WERI-Rb-1 (cell line): ENCODE measurements at places on chromosomes 3 and 15.

GRCh38 chr15:41564286-41564959, 5.4 kb downstream of the TYRO3 start:
- peak; percentile 82 for DNase-seq

DNA sequence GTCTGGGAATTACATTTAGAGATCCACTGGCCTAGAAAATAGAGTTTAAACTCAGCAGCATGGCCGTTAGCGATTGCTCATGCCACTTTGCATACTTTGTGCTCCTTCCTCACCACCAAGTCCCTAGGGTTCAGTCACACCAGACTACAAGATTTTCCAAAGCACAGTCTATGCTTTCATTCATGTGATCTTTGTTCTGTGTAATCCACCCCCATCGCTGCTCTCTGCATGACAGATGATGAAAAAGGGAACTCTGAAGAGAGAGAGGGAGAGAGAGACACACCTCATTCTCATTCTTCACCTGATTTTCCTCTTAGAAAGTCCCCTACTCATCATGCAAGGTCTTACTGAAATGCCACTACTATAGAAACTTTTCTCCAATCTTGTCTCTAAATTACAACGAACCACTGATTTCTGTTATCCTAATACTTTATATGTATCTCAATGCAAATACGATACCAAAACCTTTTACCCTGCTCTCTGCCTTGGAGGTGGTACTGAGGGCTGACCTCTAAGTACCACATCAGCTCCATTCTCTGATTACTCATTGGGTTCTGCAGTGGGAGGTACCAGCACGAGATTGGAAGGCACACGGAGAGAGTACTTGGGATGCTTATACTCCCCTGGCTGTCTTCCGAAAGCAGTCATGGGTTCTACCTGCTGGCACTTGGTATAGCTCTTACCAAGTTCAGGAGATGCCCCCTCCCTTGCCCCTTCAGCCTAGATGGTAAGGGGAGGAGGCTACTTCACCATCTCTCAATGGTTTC, 1.1 kb upstream of the PARP15 start:
- DNase-seq: no peak

- DNase-seq: no peak
Measured at GRCh38 chr15:83918011-83918410, 264.1 kb downstream of the ADAMTSL3 start.

DNA sequence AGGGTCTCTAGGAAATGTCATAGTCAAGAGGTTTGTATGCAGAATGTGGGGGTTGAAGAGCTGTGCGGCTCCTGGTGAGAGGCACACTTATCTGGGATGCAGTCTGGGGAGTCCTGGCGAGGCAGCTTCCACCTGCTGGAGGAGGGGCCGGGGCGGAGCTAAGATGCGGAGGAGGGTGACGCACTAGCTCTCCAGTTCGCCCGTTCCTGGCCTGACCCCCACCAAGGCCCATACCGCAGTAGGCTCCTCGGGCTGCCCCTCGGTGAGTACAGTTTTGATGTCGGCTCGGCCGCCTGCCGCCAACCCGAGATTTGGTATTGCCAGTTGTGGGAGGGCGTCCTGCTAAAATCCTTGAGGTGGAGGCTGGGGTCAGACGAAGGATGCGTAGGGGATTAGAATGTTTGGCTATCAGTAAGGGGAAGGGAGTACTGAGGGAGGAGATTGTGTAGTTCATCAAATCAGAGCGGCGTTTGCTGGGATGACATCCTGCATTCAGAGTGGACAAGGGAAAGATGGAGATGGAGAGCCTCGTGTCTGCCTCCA, at the start of gene SCG5:
TSS of gene SCG5 (plus strand) at position 194 of the 543 bp plus-strand sequence. CDS start 1,883 bp downstream, outside the sequence.
- DNase-seq: no peak

DNA sequence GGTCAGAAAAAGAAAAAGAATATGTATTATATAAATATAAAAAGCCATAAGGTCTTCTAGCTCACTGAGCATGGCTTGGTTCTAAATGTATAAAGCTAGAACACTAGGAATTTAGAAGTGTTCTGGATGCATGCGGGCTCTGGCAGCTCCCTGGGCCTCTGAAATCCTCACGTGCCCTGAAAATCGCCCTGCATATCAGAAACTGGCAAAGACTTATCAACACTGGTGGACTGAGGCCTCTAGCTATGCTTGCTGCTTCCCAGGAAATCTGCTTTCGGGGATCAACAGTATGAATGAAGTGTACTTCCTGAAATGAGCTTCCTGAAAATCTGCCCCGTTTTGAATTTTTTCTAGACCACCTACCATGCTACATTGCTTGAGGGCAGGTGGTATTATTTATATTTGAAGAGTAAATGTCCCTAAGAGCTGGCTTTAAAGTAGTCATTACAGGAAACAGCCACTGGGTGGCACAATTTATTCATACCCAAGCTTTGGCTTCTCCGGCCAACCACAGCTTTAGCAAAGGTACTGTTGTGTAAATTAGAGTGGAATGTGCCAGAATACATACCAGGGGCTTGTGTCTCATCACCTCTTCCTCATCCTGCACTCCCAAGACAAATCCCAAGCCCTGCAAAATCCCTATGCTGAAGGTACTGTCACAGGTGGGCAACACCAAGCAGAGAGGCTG, 17.7 kb downstream of the CRTAP start:
- peak; percentile 46 for DNase-seq

GRCh38 chr3:67995206-67995605, 340.8 kb upstream of the SUCLG2 start:
- no peak for DNase-seq

DNA sequence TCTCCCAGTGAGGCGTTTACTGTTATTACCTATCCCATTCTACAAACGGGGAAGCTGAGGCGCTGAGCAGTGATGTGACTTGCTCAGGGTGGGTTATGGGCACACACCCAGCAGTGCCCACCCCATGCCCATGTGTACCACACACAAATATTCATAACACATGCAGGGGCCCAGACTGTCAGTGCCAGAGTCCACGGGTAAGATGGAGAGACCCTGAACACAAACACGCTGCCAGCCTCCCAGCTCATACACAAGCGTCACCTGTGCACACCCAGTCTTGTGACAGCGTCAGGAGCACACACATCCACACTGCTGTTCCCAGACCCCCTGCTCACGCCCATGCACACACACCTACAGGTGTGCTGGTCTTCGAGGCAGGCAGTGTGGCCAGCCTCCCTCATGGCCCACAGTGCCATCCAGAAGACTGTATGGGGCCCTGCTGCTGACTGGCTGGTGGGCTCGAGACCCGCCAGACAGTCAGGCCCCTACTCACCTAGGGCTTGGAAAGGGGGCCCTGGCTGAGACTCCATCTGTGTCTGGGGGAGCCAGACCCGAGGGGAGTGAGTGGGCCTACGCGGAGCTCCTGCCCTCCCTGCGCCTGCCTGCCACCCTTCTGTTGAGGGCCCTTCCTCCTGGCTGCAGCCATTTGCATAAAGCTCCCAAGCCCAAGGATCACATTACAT, 39.4 kb downstream of the DNAJB8 start:
- DNase-seq: no peak

DNA sequence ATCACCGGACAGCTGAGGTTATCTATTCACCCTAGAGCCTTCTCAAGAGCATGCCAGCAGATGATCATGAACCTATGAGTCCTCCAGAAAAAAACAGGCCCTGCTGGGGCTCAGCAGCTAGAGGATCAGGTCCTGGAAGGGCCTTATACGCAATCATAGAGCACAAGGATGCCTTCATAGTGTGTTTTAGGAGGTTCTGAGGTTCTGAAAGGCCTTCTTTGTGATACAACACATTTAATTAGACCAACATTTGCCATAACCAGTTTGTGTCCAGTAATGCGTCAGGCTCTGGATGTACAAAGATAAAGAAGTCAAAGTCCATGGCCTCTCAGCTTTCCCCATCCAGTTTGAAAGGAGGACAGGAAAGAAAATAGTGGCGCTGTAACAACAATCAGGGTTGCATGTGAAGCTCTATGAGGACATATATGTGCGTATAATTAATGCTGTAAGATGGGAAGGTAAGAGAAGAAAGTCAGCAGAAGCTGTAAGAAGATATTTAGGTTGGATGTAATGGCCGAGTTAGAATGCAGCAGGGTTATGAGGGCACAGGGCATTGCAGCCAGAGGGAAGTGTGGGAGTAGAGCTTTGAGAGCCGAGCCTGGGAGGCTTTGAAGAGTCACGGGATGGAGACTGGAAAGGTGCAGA, 302.6 kb upstream of the TBL1XR1 start:
- no peak for DNase-seq

DNA sequence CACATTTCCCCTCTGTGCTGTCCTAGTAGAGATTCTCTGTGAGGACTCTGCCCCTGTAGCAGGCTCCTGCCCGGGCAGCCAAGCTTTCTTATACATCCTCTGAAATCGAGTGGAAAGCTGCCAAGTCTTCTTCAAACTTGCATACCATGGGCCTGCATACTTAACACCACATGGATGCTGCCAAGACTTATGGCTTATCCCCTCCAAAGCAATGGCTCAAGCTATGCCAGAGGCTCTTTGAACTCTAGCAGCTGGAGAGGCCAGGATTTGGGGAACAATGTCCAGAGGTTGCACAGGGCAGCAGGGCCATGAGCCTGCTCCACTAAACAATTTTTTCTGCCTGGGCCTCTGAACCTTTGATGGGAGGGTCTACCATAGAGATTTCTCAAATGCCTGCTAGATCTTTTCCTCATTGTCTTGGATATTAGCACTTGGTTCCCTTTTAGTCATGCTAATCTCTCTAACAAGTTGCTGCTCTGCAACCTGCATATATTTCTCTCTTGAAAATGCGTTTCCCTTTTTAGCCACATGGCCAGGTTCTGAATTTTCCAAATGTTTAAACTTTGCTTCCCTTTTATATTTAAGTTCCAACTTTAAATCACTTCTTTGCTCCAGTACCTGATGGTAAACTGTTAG, 6.1 kb upstream of the PLSCR4 start:
- no peak for DNase-seq

- DNase-seq: peak; percentile 60
Measured at GRCh38 chr3:57397175-57398026, 104.9 kb upstream of the ASB14 start.
